LHCN-M2 (cell line): ENCODE measurements at places on chromosomes 12 and 14. TPM values are rescaled to one million over a fixed set of nuclear protein-coding genes. Genes with fewer than 3 reads are reported as not detected.

DNA sequence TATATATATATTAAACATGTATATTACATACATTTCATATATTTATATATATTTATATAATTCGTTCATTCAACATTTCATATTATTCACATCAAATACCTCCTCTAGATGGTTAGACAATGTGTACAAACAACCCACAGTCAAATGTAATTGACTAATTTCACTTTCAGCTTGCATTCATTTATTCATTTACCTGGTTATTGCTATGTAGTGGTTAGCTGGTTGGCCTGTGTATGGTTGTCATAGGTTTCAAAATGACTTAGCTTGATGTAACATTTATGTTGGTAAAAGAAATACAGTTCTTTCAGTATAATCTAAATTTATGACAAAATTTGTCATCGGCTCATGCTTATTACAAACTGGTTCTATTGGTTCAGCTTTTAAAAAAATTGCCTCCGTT is 389 bp downstream of the OR4K13 start:
- DNase-seq: no peak

DNA sequence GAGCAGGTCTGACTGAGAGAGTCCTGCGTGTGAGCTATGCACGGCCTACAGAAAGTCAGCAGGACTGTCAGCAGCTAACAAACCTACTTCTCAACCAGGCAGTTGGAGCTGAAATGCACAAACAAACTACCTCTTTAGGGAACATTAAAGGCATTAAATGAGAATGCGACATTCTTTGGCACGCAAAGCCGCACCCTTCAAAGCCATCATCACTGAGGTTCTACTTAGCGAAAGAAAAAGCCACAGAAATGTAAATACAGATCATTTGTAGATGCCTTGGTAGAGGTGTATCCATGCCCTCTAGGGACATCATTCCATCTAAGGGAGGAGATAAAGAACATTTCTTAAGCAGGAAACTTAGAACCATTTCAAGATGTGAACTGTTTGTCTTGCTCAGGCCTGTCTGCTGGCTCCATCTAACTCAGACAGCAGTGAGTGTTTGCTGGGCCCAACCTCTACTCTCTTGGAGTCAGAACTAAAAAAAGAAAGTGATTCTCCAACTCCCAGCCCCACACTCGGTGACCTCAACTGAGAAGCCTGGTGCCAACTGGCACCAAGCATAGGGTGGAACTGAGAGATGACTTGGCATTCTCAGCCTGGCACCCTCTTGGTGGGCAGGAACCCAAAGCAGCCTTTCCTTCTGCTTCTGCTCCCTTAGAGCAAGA is 63.5 kb upstream of the MBIP start:
- no peak for DNase-seq

DNA sequence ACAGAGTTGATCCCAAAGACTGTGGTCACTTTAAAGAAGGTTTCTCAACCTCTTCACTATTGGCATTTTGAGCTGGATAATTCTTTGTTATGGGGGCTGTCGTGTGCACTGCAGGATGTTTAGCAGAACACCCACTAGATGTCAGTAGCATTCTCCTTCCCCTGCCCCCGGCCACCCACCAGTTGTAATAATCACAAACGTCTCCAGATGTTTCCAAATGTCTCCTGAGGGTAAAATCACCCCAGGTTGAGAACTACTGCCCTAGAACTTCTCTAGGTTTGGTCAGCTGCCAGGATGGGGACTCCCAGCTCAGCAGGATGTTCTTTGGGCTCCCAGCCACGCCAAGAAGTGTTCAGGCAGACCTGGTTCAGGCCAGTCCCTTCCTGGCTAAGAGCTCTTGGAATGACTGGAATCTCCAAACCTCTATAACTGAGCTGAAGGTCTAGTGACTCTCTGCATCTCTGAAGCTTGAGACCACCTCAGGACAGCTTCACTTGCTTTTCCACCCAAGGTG is 12.5 kb upstream of the AJUBA start:
- peak; percentile 61 for DNase-seq

GRCh38 chr12:122946690-122947341 is 19.4 kb downstream of the ABCB9 start:
- DNase-seq: peak; percentile 100

- DNase-seq: no peak
These were observed 60.1 kb upstream of the RFX4 start for GRCh38 chr12:106522708-106523107.

GRCh38 chr12:116977465-116978380 is 67.0 kb downstream of the FBXW8 start:
- DNase-seq: no peak

DNA sequence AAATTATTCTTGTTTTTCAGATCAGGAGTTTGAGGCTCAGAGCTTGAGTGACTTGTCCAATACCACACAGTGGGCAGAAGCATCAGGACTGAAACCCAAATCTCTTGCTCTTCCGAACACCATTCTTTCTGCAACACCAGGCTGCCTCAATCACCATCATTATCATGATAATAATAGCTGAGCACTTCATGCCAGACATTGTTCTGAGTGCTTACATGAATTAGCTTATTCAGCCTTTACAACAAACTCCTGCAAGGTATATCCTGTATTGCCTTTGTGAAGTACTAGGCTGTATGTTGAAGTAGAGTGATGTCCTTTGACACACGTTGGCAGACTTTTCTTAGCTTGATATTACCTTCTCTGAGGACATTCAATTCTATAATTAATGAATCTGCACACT is 257.4 kb upstream of the ATP2B1 start:
- no peak for DNase-seq

DNA sequence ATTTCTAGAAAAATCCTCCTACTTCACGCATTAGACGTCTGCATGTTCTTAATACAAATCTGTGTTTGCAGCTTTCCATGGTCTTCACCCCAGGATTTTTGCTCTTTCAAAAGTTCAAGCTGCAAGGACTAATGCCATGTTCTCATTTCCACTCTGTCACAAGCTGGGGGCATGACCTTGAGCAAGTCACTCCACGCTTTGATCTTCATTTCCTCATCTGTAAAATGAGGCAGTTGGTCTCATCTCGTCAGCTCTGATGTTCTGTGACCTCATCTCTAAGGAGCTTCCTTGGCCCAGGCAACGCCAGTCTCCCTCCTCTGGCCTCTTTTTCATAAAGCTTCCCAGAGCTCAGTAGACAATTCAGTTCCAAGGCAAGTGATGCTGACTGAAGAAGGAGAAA is 18.8 kb upstream of the BMP4 start:
- no peak for DNase-seq

DNA sequence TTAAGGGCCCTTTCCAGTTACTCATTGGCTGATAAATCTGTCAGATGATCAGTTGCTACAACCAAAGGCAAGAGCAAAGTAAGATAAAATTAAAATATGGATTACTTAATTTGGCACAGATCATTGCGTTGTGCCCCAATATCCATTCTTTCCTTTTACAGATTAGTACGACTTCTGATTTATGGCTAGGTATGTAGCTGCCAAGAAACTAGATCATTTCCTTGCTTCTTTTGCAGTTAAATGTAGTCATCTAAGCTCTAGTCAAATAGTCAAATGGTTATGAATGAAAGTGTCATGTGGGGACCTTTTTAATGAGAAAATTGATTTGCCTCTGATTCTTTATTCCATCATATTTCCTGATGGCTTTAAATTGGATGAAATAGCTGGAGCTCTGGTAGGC is 1039.9 kb upstream of the FLRT2 start:
- no peak for DNase-seq

DNA sequence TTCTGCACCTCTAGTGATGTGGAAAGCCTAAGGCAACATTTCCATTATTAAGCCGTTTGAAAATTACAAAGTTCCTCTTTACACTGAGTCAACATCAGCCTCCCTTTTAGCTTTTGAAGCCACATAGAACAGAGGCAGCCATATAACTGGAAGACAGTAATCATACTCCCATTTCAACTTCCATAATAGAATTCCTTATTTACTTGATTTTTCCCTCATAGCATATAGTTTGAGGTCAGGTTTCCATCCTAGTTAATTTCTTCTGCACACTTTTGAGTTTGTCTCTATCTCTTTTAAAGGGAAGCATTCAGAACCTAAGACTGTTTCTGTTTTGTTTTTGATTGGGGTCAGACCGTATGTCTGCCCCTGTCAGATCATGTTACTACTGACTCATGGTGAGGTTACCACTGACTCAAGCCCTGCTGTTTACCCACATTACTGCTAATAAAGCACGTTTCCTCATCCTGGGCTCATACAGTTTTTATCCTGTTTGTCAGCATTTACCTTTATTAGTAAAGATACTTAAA is 161.0 kb downstream of the SLC38A4 start:
- peak; percentile 96 for DNase-seq

DNA sequence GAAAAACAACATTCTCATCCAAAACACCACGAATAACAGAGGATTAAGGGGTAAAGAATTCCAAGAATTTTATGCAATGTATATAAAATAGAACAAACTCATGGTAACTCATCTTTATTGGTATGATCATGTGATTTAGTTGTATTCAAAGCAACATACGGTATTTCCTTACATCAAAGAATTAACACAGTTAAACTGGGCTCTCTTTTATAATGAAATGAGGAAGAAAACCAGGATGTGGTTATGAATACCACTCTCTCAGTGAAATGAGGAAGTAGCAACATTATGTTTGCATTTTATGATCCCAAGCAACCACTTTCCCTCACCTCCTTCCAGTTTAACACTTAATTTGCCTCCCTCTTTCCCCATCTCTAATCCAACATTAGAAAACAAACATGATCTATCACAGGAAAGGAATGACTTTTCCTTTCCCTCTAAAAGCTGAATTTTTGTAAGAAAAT is 22.9 kb downstream of the SPTLC2 start:
- DNase-seq: peak; percentile 36

DNA sequence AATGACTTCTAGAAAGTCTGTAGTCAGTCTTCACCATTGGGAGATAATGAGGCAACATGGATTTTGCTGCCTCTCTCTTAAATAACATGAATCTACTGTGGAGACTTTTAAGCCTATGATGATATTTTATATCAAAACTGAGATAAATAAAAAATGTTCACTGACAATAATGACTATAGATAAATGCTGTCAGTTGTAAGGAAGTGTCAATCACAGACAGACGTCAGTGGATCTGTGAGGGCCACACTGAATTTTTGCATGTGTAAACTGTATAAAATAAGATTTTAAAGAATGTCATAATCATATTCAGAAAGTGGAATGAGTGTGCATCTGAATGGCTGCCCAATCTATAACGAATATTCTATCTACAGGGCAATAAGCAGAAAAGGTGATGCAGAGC is 364.0 kb downstream of the NRXN3 start:
- DNase-seq: no peak

DNA sequence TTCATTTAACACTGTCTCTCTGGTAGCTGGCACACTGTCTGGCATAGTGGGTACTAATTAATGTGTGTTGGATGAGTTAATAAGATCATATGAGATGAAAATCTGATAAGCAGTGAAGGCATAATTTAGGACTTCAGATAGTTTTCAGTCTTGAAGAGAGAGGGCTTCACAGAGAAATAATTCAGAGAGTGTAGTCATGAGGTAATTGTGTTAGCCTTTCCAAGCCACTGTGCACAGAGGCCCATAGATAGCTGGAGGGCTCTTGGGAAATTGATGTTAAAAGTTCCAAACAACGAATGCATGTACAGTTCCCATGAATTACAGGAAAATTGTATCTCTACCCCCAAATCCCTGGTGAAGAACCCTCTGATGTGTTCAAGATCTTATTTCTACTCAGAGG is 133.8 kb upstream of the HMGA2 start:
- no peak for DNase-seq

DNA sequence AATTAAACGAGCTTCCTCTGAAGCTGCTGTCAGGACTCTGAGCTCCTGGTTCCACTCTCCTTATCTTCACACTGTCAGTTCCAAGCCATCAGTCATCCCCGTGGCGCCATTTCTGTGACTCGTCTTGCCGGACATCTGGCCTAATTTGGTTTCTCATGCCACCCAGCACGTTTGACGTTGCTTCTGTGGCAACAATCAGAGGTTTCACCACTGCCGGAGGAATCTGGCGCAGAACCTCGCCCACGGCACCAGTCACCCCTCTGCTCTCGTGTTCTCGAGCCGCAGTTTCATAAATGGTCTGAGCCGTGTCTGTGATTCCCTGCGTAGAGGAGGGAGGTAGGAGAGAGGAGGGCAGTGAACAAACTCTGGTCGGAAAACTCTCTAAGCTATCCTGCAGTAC is 29.7 kb downstream of the BDKRB1 start:
- DNase-seq: peak; percentile 80

DNA sequence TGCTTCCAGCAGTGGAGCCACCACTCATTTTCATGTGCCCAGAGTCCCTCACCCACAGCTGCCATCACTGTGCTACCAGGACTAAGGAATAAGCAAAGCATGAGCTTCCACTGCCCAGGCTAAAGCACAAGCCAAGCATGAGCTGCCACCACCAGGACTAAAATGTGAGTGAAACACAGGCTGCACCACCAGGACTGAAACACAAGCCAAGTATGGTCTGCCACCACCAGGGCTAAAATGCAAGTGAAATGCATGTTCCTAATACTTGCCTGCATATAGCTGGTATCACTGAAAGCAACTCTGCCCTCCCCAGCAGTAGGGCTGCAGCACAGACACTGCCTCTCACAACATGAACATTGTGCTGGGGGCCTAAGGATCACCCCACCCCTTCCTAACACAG is 30.0 kb downstream of the CEP83 start:
- DNase-seq: no peak

DNA sequence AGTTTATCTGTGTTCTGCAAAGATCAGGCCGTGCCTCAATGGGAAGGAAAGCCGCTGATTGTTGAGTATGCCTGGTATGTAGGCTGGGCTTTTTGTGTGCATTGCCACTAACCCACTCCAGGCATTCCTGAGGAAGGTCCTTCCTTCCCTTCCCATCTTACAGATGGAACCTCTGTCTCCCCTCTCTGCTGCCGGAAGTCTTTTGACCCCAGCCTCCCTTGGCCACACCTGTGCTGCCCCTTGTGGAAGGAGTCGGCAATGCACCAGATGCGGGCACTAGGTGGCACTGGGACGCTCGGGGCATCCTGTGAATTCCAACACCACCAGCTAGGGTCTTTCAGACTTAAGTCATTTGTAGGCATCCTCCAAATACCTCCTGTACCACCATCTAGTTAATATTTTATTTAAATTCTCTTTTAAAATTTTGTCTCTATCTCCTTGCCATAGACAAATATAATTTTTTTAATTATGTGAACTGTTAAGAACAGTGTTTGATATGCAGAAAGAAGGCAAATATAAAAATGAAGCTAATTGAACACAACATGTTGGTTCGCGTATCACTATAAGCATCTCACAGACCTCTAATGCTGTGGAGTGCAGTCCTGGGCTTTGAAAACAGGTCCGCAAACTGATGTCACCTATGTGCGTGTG is 99.6 kb downstream of the RIN3 start:
- no peak for DNase-seq

Gene RIN3
- 1.5 and 2.1 TPM in 2 replicates for total RNA-seq

Gene ARF6
- 67.7 and 73.2 TPM in 2 replicates for total RNA-seq

Gene OR4Q2
- not detected in 2 replicates for total RNA-seq

Gene FAM222A
- 1.2 and 1.7 TPM in 2 replicates for total RNA-seq

Gene LTB4R2
- total RNA-seq: 2.4 and 2.5 TPM in 2 replicates

Gene MRPS35
- 64.6 and 67.3 TPM in 2 replicates for total RNA-seq

Gene MAP1LC3B2
- 0.52 TPM in 1 of 2 replicates, not detected in the other for total RNA-seq

Gene KCNC2
- total RNA-seq: not detected in 2 replicates

Gene PLEKHH1
- total RNA-seq: 0.06 TPM in 1 of 2 replicates, not detected in the other

Gene NPAS3
- total RNA-seq: not detected in 2 replicates

Gene ADAMTS20
- 0.17 and 0.32 TPM in 2 replicates for total RNA-seq

Gene GDF3
- total RNA-seq: not detected in 2 replicates

Gene SLC7A7
- total RNA-seq: 4.2 and 4.6 TPM in 2 replicates

Gene RD3L
- not detected in 2 replicates for total RNA-seq

Gene ADCY4
- total RNA-seq: under 0.01 TPM in 1 of 2 replicates, not detected in the other

Gene LALBA
- total RNA-seq: not detected in 2 replicates

Gene ITPR2
- 3.3 and 6.9 TPM in 2 replicates for total RNA-seq
